Stimulated activated CD4-positive, alpha-beta T cell treated with anti-CD3 and anti-CD28 coated beads, TNF-alpha, amount 100 ng/mL, for 48 hours (primary cell): ENCODE measurements at places on chromosomes 5 and 9.

- no peak for DNase-seq
Measured at GRCh38 chr5:35626108-35626507, 8.4 kb downstream of the SPEF2 start.

GRCh38 chr9:114249424-114250234, 73.3 kb upstream of the ORM1 start:
- no peak for DNase-seq

GRCh38 chr5:79576606-79577289, 35.5 kb upstream of the TENT2 start:
- DNase-seq = no peak

GRCh38 chr5:170438581-170438980, 49.4 kb upstream of the KCNMB1 start:
- no peak for DNase-seq

GRCh38 chr5:59617186-59617771, 276.2 kb downstream of the PDE4D start:
- DNase-seq = no peak

GRCh38 chr5:143033535-143034250, 263.5 kb downstream of the ARHGAP26 start:
- DNase-seq = no peak

DNA sequence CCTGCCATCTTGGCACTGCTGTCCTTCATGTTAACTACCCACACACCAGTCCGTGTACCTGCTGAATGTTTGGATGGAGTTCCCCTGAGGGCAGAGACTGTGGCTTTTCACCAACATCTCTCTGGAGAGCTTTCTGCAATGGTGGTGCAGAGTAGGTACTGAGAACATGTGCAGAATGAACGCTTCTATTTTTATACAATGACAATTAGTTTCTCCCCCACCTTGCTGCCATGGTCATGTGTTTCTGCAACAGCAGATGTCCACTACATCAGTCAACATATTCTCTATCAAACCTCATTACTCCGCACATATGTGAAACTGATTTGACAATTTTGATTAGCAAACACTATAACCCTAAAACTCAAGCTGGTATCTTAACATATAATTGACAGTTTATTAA, 14.5 kb downstream of the PTCH1 start:
- no peak for DNase-seq

GRCh38 chr9:95201206-95201605, 116.3 kb downstream of the FANCC start:
- DNase-seq = no peak

- DNase-seq = no peak
Measured at GRCh38 chr5:65068410-65068809, 299.7 kb downstream of the CWC27 start.

- DNase-seq = no peak
Measured at GRCh38 chr5:174252121-174252520, 206.6 kb downstream of the NSG2 start.

DNA sequence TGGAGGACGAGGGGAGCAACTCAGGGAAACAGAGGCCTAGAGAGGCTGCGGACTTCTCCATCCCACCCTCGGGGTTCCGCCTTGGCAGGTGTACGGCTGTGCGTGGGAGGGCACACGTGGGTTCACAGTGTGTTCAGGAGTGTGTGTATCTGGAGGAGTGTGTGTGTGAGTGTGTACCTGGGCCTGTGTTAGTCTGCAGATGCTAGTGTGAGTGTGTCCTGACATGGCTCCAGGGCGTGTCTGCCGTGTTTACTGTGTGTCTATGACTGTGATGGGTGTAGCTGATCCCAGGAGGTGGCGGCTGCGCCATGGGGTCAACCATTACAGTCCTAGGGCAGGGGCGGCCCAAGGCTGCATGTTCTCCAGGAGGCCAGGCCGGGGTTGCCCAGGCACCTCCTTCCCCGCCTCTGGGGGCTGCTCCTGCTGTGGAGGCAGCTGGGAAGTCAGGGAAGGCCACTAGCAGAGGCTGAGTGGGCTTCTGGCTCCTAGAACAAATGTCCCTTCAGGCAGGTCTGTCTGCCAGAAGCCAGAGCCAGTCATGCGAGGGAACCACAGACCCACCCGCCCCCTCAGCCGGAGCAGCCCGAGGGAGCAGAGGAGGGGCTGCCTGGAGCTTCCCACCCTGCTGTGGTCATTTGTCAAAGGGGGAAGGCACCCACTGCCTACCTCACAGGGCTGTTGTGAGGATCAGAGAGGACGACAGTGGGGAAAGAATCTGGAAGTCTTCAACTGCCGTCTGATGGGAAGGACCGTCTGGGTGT, 21.4 kb downstream of the CRB2 start:
- no peak for DNase-seq

DNA sequence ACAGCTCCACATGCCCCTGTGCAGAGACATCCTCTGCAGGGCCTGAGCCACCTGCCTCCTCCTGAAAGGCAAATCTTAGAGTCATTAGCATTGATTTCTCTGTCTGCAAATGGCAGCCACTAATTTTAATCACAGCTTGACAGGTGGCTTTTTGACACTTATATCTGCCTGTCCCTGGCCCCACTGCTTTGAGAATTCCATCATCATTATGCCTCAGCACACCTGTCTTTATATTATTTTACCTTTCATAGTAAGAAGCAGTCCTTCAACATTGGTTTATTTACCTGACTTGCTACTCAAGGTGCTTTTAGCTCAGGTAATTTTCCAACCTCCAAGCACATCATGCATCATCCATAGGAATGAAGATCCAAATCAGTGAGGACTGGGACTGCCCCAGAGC, 451.3 kb downstream of the MTRR start:
- no peak for DNase-seq

DNA sequence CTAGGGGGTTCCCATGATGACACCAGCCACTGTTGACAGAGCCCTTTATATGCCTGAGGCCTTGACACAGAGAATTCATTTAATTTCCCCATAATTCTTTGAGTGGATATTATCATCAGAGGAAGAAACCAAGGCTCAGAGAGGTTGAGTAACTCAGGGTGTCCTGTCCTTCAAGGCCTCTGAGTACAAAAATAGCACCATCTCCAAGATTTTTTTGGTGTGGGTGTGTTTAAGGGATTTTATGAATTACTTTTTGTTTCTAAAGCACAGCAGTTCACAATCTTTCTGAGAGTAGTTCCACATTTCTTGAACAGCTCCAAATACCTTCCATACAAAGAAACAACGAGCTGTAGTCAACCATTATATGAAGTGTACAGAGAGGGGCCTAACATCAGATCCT, 6.2 kb upstream of the GSN start:
- DNase-seq = no peak

GRCh38 chr9:127162864-127163365, 40.5 kb upstream of the ANGPTL2 start:
- DNase-seq = no peak

GRCh38 chr5:157761690-157762621, 18.4 kb downstream of the LSM11 start:
- no peak for DNase-seq

GRCh38 chr5:72034770-72035169, 72.5 kb upstream of the MAP1B start:
- no peak for DNase-seq

- DNase-seq = no peak
Measured at GRCh38 chr5:143400541-143401226, 2.8 kb downstream of the NR3C1 start.

GRCh38 chr9:132878695-132879456, at the start of gene SPACA9:
SPACA9 (plus strand) TSS chr9:132878898; CDS start chr9:132883948, 5,050 bp downstream.
- DNase-seq = no peak

GRCh38 chr9:18045326-18045725, 428.6 kb upstream of the ADAMTSL1 start:
- no peak for DNase-seq

DNA sequence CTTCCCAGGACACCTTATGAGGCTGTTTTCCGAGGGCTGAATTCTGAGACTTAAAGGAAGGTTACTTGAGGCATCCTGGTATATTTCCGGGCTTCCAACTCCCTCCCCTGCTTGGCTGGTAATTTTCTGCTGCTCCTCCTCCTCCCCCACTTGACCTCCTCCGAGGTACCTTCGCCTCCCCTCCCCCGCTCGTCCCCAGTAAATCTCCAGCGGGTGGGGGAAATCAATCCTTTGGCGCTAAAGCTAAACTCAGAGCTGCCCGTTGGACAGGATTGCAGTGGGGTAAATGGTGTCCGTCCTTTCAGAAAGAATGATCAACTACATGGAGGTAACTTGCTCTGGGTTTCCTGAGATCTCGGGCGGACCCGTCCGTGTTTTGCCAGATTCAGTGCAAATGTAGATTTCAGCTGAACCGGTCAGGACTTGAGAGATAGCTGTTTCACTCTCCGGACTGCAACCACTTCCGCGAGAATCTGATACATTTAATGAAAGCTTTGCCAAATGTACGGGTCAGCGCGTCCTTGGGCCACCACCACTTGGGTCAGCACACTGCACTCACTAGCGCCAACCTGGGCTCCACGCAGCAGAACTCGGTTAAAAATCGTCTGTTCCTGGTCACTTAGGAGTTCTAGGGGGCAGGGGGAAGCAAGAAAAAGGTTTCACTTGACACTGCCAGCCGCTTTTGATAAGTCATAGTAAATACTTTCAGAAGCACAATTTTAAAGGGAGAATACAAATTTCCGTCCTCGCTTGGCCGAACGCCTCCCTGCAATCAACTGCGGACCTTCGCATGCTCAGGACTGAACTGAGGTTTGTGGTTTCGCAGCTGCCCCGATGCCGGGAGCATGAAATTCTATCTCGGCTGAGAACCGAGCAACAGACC, 4.6 kb upstream of the ISL1 start:
- DNase-seq = no peak

DNA sequence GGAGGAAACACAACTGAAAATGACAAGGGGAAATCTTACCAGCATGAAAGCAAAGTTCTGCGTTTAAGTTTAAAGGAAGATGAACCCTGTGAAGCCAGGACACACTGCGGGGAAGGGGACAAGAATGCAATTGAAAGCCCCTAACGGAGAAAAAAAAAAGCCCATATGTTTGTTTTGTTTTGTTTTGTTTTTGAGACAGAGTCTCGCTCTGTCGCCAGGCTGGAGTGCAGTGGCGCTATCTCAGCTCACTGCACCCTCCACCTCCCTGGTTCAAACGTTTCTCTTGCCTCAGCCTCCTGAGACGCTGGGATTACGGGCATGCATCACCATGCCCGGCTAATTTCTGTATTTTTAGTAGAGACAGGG, 2.9 kb downstream of the STK10 start:
- no peak for DNase-seq

- no peak for DNase-seq
Measured at GRCh38 chr5:848671-849111, 2.1 kb downstream of the ZDHHC11 start.

GRCh38 chr9:19783500-19783899, 5.3 kb downstream of the SLC24A2 start:
- DNase-seq = no peak

DNA sequence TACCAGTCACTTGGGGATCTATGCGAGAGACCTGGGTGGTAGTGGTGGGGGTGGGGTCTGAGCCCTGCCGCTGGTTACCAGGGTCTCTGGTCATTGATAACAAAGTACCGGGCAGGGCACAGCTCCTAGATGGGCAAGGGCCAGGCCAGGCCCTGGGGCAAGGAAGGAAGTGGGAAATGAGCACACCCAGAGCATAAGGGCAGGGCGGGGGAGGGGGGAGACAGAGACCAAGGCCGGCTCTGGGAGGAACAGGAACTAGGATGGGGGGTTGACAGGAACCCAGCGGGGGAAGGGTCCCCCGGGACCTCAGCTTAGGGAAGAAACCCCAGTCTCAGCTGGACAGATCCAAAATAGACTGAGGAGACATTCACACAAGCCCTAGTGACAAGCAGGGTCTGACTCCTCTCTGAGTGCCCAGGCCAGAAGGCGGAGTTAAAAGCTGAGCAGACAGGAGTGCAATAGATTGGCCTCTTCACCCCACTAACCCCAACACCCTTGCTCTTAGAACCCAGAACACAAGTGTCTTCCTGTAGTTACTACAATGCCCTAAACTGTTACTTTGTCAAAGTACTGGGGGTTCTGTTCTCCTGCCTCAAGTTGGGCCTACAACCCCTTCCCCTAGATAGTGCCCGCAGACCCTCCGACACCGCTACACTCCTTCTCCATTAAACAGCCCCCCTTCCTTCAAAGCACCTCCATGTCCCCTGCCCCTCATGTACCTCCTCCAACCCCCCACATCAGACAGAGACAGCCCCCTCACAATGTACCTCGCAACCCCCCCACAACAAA, 628 bp downstream of the ATOSB start:
- DNase-seq = no peak

- DNase-seq = no peak
Measured at GRCh38 chr9:95740217-95741004, 135.1 kb upstream of the ERCC6L2 start.

DNA sequence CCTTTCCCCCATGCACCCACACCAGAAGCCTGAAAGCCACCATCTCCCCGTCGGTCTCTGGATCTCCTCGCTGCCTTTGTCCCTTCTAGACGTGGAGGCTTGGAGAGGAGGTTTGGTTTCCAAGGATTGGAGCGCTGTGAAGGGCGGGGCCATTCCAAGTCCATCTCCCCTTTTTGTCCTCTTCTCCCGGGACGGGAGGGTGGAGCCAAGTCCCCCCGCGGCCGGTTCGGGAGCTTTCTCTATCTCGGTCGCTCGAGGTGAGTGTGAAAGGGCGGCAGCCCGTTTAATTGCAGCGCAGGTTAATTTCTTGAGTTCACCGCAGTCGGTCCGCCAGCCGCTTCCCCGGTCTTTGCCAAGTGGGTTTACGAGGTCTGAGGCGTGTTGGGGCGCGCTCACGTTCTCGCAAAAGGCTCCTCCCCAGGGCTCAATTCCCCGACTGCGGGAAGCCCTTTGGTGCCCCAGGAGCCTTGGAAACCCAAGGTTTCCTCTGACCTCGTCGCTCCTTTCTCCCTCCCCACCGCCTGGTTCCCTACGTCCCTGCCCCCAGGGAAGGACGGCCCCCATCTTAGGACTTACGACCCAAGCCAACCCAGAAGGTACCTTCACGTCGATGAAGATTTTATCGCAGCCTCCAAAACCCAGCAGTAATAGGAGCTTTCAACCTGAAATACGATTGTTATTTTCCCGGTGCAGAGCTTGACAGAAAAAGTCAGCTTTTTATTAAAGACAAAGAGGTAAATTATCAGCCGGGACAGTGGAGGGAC, 2.8 kb upstream of the ZNF462 start:
- no peak for DNase-seq
